MM.1S (cell line): ENCODE measurements at places on chromosomes 7 and 10.

DNA sequence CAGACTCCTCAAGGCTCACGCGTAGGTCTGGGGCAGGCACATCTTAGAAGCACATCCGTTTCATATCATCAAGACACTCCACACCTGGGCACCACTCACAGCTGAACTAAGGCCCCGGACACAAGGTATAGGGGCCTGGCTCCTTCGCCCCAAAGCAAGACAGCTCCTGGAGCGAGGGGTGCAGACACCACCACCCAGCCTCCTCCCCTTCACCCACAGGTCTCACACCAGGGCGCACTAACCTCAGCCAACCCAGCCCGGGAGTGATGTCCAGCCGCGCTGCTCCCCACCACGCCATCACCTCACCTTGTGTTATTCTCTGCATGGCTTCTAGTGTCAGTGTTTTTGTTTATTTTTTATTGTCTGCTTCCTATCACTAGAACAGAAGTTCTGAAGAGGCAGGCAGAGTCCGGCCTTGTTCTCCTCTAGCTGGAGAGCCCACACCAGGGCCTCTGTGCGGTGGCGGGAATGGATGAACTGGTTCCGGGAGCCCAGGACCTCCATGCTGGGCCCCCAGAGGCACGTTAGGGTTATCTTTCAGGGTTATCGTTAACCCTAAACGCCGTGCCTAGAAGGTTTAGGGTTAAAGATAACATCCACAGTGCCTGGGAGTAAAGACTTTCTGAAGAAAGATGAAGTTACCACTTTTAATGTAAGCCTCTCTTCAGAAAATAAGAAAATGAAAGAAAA lies 21.8 kb downstream of the BRI3 start:
- H3K4me3 ChIP-seq: no peak overlapping the region
- no peaks in the 10 kb centered on the region for H3K4me1 ChIP-seq
- no peaks in the 10 kb centered on the region for H3K36me3 ChIP-seq
- H3K27ac ChIP-seq: no peak overlapping the region
- no peak for DNase-seq

- DNase-seq: no peak
- H3K36me3 ChIP-seq: no peaks in the 10 kb centered on the region
- H3K4me3 ChIP-seq: no peak overlapping the region
- no peaks in the 10 kb centered on the region for H3K4me1 ChIP-seq
- H3K27me3 ChIP-seq: no peaks in the 10 kb centered on the region
Measured at GRCh38 chr7:46969303-46970130, 612.4 kb downstream of the TNS3 start.

GRCh38 chr10:131810036-131810804 lies 90.6 kb upstream of the PPP2R2D start:
- no peak overlapping the region for H3K27ac ChIP-seq
- H3K4me3 ChIP-seq: no peak overlapping the region
- H3K27me3 ChIP-seq: peaks cover 1% of the 10 kb centered on the region; the same call in 1 of the 2 replicates
- DNase-seq: no peak

DNA sequence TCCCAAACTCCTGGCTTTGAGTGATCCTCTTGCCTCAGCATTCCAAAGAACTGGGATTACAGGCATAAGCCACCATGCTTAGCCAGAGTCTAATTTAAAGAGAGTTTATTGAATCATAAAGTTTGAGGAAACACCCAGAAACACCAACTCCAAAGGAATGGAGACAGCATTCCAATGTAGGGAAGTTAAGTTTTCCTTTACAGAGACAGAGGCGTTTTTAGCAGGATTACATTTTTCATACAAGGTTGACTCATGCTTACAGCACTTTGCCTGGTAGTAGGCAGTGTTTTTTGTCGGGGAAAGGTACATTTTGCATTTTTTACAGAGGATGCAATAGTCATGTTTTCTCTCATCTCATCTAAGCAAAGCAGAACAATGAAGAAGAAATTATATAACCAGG lies 18.9 kb upstream of the OPN4 start:
- H3K27ac ChIP-seq: no peak overlapping the region
- 0 out of 2 replicates have a peak, but pooled peaks cover 4% of the 10 kb centered on the region for H3K27me3 ChIP-seq
- H3K4me1 ChIP-seq: no peaks in the 10 kb centered on the region
- no peaks in the 10 kb centered on the region for H3K36me3 ChIP-seq
- no peak for DNase-seq

DNA sequence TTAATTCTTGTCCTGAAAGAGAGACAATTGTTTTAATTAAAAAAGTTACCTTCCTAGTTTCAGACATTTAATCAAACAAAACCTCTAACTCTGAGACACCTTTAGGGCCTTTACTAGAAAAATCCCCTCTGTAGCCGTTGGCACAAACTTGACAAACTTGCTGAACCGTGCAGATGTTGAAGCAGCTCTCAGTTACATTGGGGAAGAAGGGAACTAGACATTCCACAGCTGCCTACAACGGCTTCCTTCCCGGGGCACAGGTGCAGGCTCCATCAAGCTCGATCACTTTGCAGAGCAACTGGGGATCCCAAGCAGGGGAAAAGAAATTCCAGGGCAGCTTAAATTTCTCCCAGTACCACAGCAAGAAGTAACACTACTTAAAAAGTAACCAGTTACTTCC lies 141.3 kb downstream of the SKAP2 start:
- no peaks in the 10 kb centered on the region for H3K27me3 ChIP-seq
- H3K27ac ChIP-seq: no peak overlapping the region
- H3K36me3 ChIP-seq: no peaks in the 10 kb centered on the region
- no peak overlapping the region for H3K4me3 ChIP-seq
- 0 out of 2 replicates have a peak, but pooled peaks cover 5% of the 10 kb centered on the region for H3K4me1 ChIP-seq

- no peak overlapping the region for H3K27ac ChIP-seq
- H3K4me1 ChIP-seq: no peaks in the 10 kb centered on the region
- H3K36me3 ChIP-seq: no peaks in the 10 kb centered on the region
Measured at GRCh38 chr7:134619627-134620331, 26.9 kb upstream of the BPGM start.

DNA sequence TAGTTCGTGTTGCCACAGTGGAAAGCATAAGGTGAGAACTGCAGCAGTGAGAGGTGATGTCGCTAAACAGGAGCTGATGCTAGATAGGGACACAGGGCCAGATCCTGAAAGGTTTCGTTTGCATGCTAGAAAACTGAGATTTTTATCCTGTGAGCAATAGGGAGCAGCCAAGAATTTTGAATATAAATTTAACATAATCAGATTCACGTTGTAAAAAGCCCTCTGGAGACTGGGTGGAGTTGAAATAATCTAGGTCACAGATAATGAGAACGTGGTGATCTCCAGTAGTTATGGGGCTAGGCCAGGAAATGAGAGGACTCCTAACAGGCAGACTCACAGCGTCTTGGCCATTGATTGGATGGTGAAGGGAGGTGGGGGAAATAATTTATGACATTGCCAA lies 92.1 kb upstream of the IMMP2L start:
- no peaks in the 10 kb centered on the region for H3K4me1 ChIP-seq
- no peak overlapping the region for H3K4me3 ChIP-seq
- no peaks in the 10 kb centered on the region for H3K36me3 ChIP-seq
- no peak for DNase-seq
- no peak overlapping the region for H3K27ac ChIP-seq
- H3K27me3 ChIP-seq: no peaks in the 10 kb centered on the region
